Islet precursor cell (in vitro differentiated cells): ENCODE measurements at places on chromosomes 6 and 20.
A peak's percentile ranks its signal among the peaks of the same experiment; 100 is the strongest.

DNA sequence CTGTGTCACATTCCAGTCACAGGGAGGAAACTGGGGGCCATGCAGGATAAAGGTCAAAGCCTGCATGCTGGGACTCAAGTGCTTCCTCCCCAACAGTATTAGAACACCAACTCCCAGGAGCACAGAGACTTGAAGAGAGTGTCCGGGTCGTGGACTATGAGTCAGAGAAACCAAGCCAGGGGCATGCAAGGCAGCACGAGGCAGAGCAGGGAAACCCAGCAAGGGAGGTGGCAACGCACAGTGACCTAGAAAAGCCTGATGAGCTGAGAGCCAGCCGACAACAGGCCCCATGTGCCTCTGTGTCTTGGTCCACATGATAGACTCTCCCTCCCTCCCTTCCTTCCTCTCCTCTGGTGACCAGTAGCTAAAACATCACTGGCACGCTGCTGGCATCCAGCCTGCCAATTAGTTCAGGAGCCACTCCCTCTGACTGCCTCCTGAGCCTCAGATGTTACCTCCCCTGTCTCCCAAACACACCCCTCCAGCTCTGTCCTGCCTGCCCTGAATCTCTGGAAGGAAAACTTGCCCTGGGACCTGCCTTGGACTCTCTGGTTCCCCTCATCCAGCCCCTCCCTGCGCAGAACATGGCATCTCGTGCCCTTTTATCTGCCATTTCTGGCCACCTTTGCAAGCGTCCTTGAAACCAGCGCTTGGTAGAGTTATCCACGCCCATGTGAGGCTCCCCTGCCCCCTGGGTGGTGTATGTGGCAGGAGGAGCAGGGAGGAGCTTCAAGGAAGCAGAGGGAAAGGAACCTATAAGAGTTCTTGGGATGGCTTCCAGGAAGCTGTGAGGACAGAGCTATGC is 16.2 kb upstream of the RNF39 start:
- peak; percentile 73 for DNase-seq

DNA sequence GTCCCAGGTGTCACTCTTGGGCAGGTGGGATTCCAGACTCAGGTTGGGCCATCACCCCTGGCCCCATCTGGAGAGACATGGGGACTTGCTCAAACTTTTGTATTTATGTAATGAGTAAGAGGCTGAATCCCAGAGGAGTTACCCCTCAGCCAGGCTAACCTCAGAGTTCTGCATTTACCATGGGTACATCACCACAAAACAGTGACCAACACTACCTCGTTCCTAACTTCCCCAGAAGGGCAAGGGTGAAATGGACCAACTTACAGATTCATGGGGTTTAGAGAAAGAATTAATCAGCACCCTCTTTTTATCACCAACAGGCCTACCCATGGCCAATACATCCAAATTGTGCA is 259.9 kb upstream of the MARCKS start:
- no peak for DNase-seq

DNA sequence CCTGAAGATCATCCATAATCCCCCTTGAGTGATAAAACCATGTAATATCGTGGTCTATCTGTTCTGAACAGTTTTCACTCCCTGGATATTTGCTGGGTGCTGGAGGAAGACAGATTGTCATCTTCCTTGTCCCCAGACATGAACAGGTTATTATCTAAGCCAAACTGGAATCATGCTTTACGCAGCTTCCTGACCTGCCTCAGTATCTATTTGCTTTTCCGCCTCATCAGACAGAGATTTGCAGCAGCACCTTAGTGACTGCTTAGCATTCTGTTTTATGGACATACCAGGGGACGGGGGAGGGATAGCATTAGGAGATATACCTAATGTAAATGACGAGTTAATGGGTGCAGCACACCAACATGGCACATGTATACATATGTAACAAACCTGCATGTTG is 124.6 kb downstream of the SLC23A2 start:
- no peak for DNase-seq

- DNase-seq = no peak
These were observed 225.2 kb downstream of the SAMD5 start for GRCh38 chr6:147733686-147734085.

GRCh38 chr20:46253391-46253790 is 54.9 kb downstream of the CDH22 start:
- peak; percentile 68 for DNase-seq

GRCh38 chr6:156767603-156768467 is 9.3 kb upstream of the ARID1B start:
- no peak for DNase-seq

- no peak for DNase-seq
These were observed 289.1 kb downstream of the TAF4 start for GRCh38 chr20:61776491-61777075.

DNA sequence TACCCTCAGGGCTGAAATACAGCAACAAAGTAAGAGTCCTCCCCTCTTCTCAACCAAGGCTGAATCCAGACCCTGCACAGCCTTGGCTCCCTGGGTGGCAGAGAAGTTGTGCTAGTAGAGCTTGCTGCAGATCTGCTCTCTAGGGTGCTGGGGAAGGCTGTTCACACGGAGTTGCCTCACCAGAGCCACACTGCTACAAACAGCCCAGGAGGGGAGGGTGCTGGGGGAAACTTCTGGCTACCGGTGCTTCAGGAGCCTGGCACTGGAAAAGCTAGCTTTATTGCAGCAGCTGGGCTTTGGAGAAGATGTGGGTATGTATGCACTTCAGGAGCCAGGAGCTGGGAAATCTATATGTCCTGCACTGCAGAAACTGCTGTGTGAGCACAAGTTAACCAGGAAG is 37.6 kb upstream of the SUPT3H start:
- peak; percentile 67 for DNase-seq

DNA sequence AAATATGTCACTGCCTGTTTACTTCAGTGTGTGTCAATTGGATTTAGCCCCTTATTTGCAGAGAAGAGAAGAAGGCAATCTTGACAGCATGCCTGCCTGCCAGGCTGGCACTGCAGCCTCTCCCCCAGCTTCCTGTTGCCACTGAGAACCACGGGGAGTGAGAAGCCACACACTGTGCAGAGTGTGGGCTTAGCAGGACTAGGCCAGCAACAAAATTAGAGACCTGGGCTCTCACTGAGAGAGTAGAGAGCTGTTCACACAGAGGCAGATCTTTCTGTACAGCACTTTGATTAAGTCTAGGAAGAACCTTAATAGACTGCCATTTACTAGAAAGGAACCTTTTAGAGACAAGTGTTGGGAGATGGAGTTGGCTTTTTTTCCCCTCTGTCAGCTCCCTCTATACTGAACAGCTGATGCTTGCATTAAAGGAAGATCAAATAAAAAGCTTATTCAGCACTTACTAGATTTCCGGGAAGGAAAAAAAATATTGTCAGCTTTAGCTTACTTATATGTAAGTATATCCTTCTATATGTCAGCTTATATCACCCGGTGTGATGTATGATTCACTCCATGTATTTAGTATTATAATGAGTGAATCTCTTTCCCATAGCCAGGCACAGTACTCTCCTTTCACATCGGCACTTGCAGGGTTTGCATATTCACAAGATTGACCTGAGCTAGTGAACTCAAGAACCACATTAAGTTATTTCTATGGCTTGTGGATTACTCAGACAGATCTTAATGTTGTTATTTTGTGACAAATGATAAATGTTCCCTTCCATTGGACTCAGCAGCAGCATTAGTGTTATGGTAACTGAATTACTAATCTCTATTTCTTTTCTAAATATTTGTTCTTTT is 851.0 kb upstream of the EPHA7 start:
- peak; percentile 55 for DNase-seq

DNA sequence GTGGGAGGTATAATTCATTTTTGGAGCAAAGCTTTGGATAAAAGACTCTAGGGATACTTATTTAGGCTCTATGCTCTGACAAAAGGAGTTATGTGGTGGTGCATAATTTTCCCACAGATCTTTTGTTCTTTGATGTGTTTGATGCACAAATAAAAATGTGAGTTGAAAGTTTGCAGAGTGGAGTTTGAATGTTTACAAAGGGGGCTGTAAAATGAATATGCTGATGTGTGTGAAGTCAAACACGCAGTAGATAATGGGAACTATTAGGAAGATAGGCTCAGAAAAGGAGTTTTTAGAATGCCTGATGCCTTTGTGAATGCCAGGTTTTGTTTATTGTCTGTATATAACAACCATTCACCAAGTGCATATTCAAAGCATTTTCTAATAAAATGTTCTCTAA is 545.0 kb upstream of the EPHA7 start:
- no peak for DNase-seq

DNA sequence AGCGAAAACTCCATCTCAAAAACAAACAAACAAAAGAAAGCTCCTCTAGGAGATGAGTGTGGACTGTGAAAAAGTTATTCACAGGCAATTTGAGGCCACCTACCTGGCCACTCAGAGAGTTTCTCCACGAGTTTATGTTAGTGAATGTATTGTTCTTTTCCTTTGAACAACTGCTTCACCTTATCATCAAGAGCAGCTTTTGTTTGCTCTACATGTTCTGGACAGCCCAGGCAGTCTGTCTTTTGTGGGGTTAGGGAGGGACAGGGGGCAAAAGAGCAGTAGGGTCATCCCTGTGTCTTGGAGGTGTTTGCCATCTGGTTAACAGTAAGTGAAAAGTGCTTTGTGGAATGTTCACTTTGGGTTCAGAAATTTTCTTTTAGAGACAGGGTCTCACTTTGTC is 8.0 kb downstream of the CASS4 start:
- no peak for DNase-seq

GRCh38 chr6:31965700-31966099 is 6.2 kb downstream of the DXO start:
- no peak for DNase-seq

DNA sequence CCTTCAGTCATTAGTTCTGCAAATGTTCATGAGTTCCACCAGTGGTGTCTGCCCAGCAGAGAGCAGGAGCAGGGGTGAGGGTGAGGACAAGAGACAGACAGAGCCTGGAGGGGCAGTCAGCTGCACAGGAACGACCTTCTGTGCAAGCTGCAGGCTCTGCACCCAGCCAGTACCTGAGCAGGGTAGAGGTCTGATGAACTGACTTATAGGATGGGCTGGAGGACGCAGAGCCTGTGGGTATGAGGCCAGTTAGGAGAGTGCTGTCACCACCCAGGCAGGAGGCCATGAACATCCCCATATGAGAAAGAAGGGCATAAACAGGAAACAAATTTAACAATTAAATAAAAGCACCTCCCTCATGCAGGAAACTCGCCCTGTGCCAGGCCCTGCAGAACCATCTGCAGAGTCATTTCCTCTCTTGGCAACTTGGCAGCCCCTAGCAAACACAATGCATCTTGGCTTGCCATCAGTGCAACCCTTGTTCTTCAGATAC is 17.9 kb downstream of the C6orf15 start:
- no peak for DNase-seq

- DNase-seq = peak; percentile 13
These were observed 49.1 kb downstream of the SYNDIG1 start for GRCh38 chr20:24518515-24518914.

DNA sequence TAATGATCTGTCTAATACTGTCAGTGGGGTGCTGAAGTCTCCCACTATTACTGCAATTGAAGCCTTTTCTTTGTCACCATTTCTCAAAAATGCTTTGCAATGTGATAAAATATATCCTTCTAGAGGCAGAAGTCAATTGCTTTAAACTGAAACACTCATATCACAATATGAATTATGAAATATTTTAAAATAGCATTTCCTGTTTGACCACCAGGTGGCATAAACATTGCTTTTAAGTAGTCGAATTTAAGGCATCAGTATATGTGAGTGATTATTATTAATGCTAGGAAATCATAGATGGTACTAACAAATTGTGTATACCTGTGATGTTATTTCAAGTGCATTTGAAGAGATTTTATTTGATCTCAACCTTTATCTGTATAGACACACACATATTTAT is 87.5 kb downstream of the MEI4 start:
- DNase-seq = no peak

DNA sequence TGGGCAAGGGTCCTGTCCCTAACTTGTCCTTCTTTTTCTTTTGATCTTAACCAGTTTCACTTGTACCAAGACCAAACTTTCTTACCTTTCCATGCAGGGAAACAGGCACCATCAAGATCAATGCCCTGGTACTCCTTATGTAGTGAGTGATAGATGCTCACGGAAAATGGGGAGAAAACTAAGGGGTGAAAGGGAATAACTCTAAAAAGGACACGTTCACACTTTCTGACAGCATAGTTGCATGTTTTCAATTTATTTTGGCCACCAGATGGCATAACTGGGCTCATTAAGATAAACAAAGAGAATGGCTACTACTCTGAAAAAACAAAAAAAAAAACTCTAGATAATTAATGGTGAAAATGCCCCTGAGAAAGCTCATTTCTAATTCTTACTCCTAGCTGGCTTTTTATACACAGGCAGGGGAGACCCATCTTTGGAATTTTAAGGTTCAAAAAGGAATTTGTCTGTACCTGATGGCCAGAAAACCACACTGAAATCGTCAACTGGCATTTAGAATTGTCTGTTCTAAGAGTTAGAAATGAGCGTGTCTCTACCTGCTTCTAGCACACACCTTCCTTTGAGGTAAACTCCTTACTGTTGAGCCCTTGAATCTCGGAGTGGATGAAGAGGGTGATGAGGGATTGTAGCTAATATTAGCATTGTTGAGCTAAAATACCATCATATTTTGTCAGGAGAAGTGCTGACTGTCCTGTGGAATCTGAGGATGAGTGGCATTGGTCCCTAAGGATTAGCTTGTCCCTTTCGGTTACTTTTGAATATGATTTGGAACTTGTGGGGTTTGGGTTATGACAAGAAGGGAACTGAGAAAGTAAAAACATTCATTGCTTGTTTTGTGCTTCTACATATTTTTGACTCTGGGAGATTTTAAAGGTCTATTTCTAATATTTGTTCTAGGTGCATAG is 62.2 kb upstream of the DDR1 start:
- no peak for DNase-seq

DNA sequence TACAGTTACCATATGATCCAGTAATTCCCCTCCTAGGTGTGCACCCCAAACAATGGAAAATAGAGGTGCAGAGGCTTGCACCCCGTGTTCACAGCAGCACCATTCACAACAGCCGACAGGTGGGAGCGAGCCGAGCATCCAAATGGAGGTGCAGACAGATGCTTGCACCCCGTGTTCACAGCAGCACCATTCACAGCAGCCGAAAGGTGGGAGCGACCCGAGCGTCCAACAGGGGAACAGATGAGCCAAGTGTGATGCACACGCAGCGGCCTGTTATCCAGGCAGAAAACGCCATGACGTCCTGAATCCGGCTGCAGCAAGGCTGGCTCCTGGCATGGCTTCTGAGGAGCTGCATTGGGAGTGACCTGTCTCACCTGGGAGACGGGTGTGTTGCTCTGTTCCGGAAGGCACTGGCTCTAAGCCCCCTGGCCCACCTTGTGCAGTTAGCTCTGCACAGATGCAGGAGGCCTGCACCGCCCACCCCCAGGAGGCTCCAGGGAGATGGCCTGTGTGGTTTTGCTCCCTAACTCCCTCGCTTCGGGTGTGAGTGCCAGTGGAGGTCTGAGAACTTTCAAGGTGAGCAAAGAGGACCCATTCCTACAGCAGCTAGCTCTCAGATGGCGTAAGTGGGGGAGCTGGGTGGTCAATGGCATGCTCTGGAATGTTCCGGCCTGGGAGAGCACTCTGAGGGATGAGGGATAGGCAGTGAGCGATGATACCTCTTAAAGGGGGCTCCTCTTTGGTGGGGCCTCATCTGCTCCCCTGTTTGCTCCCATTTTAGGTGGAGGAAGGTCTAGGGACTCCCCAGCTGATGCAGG is 47.8 kb upstream of the FRMD1 start:
- DNase-seq = peak; percentile 39

- DNase-seq = no peak
These were observed 47.3 kb downstream of the GJA1 start for GRCh38 chr6:121482751-121483150.

GRCh38 chr6:25239059-25239458 is 40.1 kb upstream of the CARMIL1 start:
- no peak for DNase-seq

- peak; percentile 94 for DNase-seq
These were observed 810 bp upstream of the PRIM2 start for GRCh38 chr6:57316581-57317059.
